ENCODE measurements at places on chromosomes 6 and 20. TPM values are rescaled to one million over a fixed set of nuclear protein-coding genes. Genes with fewer than 3 reads are reported as not detected.

GSTA2 gene
- total RNA-seq, result not detected

SRMS gene
- total RNA-seq, result not detected

FAM83D gene
- 0.65 TPM for total RNA-seq

APOM gene
- total RNA-seq, result 1.7 TPM

- no peak for DNase-seq
These were observed 63.9 kb upstream of the MCHR2 start for GRCh38 chr6:100057941-100058340.

DNA sequence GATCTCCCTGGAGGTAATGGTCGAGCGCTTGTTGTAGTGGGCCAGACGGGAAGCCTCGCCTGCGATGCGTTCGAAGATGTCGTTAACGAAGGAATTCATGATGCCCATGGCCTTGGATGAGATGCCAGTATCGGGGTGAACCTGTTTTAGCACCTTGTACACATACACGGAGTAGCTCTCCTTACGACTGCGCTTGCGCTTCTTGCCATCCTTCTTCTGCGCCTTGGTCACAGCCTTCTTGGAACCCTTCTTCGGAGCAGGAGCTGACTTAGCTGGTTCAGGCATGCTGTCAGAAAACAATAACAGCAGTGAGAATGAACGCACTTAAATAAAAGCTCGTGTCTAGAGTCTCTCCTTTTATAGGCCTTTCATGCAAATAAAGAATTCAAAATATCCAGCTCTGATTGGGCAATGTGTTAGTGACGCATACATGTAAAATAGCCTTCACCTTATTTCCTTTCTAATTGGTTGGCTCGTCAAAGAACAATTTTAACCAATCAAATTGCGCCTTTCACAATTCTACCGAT, 129.2 kb downstream of the HFE start:
- DNase-seq, result peak; percentile 44

DNA sequence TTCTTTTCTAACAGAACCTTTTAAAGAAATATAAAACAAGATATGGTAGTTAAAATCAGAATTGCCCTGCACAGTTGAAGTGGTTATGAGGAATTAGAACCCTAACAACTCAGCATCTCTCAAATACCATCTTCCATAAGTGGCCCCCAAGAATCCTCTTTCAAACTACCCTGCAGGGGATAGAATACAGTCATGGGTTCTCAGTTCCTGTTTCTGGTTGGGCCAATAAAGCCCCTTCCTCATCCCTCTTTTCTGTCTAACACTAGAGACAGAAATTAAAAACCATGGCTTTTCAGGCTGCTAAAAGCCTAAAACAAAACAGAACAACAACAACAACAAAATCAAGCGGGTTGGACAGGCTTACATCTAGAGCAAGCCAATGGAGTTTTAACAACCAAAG, 6.7 kb upstream of the LCA5 start:
- DNase-seq, result no peak

GRCh38 chr6:44067173-44068139, 59.8 kb downstream of the MRPL14 start:
- no peak for DNase-seq

DNA sequence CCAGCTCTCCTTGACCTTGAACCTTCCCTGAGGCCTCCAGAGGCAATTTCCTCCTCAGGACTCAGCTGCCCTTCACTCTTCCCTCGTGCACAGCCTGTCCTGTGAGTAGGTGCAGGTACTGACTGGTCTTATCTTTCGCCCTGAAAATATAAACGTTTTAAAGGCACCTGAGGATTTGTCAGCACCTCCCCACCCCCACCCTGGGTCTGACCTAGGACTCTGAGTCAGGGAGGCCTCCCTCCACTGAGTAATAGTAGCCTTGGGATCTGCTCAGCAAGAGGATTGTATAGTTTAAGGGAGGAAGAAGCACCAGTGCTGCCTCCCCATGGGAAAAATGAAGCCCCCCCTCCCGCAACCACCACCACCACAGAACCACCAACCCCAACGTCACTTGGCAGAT, 54.6 kb downstream of the PPARD start:
- no peak for DNase-seq

GRCh38 chr6:29527126-29527525, 32.4 kb downstream of the UBD start:
- DNase-seq, result no peak

DNA sequence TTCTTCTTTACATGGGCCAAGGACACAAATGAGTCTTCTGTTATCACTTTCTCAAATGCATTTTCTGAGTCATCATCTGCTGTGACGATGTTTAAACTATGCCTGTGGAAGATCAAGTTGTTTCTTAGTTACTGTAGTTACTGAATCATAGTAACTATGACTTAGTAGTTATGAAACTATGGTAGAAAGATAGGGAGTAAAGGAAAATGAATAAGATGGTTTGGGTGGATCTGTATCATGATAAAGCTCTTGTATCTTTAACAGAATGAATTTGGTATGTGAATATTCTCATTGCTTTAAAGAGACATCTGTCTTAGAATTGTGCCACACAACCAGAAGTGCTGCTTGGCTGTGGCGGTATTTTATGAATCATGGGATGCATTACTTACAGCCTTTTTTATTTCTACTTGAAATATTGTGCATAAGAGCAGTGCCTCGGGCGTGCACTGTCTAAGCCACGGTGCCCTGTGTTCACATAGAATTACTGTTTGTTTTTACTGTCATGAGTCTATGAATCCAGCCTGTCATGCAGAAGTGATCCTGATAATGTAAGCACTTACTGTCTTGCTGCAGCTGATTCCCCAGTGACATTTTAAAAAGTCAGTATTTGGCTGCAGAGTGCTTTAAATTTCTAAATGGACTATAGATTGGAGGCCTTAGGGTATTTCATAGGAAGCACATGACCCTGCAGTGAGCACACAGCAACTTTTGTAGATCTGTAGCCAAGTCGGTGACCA, 215.2 kb downstream of the TMEM242 start:
- no peak for DNase-seq

GRCh38 chr20:41776421-41776820, 158.2 kb upstream of the CHD6 start:
- no peak for DNase-seq

GRCh38 chr6:71262914-71263313, 25.7 kb upstream of the OGFRL1 start:
- DNase-seq, result no peak

- DNase-seq, result no peak
These were observed 36.7 kb downstream of the KIF6 start for GRCh38 chr6:39688494-39688893.

DNA sequence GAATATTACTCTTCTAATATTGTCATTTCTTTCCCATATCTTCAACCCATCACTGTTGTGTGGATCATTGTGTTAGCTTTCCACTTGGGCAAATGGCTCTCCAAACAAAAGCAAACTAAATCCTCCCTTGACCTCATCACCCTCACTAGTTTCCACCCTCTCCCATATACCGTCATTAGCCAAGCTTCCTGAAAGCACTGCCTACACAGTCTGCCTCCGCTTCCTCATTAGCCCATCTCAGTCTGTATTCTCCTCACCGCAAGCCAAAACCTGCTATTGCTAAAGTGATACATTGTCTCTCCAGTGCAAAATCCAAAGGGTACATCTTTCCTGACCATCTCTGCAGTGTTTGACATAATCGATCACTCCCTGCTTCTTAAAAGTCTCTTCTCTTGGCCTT, 212.6 kb downstream of the CLIC5 start:
- no peak for DNase-seq

DNA sequence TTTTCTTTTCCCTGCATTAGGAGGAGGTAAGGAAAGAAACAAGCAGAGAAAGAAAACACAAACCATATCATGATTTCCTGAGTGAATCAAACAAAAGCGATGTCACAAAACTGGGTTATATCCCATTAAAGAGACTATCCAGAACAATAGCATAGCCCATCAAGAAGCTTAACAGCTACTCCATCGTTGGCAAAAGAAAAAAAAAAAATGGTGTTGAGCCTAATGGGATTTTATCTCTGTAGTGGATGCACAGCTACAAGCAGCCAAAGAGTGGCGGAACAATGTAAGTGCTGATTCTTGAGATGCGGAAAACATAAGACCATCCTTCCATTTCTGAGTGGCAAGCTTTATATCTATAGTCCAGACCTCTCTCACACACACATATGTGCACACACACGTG, 106.2 kb upstream of the NRSN1 start:
- DNase-seq, result no peak

DNA sequence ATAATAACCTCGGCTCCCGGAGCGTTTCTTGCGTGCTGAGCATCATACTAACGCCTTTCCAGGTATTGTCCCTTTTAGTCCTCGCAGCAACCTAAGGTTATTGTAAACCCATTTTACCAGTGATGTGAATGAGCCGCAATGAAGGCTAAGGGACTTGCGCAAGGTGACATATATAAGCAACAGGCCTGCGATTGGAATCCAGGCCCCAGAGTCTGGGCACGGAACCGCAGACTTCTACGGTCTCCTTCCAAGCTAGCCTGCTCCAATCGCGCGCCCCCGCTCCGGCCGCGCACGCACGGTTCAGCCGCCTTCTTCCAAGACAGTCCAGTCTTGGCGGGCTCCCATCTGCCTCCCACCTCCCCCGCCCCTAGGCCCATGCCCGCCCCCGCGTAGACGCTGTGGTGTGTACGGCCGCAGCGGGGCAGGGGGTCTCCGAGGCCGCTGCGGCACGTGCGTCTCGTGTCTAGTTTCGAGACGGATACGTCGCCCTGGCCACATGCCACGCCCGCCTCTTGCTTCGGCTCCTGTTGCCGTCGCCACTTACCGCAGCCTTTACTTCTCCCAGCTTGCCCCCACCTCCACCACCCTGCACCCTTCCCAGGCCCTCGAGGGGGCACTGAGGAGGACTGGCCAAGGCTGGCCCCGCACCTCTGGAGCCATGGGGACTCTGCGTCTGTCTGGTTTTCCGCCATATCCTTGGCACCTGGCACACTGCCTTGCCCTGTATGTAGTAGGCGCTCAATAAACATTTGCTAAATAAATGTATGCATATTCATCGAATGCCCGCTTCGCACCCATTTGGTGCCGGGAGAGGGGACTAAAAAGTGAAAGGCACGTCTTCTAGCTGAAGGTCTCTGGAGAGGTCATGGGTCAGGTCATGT, 855 bp upstream of the GFOD1 start:
- DNase-seq, result peak; percentile 76

GRCh38 chr20:62642051-62642665, at the start of gene SLCO4A1:
Gene SLCO4A1 (plus strand): TSS chr20:62642503. CDS start chr20:62656455, 13,952 bp downstream.
- peak; percentile 87 for DNase-seq

DNA sequence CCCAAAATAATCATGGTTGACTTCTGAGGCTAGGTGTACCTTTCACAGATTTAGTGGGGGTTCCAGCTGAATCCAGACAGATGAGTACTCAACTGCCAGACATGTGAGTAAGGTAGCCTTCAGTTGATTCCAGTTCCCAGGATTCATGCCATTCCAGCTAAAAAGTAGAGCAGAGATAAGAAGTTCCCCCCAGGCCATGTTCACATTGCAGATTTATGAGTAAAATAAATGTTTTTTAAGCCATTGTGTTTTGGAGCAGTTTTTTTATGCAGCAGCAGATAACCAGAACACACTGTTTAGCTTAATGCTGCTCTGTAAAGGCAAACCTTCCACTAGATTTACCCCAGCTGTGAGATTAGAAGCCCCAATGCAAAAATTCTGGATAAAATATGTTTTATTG, 245.0 kb downstream of the RFPL4B start:
- no peak for DNase-seq

DNA sequence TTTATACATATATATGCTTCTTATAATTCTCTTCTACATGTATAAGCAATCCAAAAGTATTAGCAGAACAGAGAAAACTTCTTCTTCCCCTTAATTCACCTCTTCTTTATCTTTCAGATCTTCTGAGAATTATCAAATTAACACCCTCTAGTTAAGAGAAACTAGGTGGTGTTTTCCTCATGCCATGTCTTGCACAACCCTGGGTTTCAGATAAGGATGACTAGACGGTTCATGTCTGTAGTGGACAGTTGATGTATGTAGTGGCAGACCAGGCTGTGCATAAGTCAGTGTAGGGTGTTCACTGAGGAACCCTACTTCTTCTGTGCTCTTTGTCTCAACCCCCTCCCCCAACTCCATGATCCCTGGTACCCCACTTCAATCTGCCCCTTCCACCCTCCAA, 187.3 kb downstream of the SAMD5 start:
- no peak for DNase-seq

DNA sequence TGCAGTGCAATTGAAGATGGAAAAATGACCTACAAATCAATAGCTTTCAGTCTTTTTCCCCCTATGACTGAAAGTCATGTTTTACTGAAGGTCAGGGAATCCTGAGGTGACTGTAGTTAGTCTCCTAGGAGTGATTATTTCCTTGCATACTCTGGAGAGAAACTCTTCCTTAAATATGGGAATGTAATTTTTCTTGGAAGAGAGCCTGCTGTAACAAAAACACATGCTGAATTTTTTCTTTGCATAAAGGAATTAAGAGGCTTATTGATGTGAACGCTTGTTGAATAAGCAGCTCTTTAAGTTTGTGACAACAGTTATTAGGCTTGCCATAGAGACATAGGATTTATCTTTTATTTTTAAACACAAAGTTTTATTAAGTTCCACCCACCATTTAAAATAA, 64.5 kb downstream of the ELOVL2 start:
- DNase-seq, result no peak

DNA sequence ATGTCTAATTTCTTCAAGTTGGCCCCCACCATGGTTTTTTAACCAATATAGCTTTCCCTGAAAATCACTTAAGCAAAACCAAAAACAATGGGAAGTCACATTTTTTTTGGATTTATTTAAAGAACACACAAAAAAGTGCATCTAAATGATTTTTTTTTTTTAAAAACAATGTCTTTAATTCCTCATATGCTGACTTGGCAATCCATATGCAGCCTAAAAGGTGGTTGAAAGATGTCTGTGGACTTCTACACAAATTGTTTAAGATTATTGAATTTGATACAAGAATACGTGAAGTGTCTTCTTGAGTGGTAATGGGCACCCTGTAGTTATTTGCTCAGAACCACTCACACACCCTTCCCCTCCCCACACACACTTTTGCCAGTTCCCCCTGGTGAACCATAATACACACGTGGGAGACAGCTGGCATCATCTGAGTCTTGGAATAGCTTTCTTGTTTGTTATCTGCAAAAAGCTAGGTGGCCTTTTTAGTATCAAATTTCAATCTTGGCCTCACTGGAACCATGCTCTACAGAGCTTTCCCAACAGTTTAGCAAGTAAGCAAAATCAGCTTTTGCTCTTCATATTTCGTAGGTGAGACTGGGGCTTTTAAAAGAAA, 60.9 kb upstream of the TULP1 start:
- DNase-seq, result no peak

DNA sequence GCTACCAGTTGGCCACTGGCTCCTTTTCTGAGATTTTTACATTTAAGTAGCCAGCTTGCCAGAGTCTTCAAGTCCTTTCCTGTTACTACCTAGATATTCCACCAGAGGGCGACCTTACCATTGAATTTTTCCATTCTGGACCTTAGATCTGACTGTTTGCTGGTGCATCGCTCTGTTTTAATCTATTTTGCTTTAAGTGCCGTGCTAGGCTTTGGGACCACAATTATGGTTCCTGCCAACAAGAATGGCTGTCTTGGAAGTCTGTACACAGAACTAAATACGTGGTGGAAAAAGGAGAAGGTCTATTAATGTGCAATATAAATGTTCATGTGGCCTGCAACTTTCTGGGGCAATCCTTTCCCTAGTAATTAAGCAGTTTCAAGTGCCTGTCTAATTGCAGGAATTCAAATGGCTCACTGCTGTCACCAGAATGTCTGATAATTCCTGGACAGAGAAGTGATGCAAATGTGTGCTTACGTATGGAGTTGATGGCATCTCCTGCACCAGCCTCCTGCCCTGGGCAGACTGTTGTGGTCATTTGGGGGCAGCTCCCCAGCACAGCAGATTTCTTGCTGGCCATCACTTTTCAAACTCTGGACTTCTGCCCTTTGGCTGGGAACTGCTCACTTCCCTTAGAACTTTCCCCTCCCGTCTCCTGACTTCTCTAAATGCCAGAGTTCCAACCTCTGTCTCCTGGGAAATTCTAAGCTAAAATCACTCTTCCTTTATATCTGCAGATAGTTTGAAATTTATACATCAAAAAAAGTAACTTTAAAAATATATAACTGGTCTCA, 5.6 kb upstream of the HLA-DOA start:
- DNase-seq, result no peak
